ENCODE measurements at places on chromosomes 2 and 18.

GRCh38 chr2:118968961-118969733 is 27.2 kb downstream of the MARCO start:
- no peak for DNase-seq

DNA sequence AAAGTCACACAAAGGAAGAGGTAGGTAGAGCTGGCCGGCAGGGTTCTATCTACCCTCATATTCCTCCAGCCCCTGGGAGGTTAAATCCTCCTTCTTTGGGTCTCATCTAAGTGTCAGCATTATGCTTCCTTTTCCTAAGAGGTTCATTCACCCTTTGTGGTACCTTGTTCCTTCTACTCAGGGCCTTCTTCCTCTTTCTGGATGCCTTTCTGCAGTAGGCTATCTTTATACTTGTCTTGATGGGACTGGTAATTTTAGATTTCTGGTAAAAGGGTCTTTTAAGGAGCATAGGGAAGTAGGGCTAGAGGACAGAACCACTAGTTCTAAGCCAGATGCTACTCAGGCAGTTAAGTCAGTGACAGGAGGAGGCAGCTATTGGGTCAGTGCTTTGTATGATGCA is 13.7 kb upstream of the TNP1 start:
- no peak for DNase-seq

- DNase-seq: no peak
Measured at GRCh38 chr2:68325056-68325455, 5.3 kb upstream of the CNRIP1 start.

GRCh38 chr2:172552547-172553291 is 3.2 kb upstream of the PDK1 start:
- no peak for DNase-seq

DNA sequence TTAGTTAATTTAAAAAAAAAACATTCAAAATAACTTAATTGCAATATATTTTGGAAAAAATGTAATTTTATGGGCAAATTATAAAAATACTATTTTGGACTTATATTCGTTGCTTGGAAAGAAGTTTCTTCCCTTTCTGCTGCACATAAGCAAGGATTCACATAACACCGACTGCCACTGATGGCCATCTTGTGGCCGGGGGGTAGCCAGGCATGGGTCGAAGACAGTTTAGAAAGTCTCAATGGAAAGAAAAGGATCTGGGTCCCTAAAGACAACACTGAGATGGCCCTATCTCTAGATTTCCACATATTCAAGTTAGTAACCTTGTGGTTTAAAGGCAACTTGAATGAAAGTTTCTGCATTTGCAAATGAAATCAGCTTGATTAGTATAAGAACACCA is 318.6 kb downstream of the AKAIN1 start:
- DNase-seq: no peak

DNA sequence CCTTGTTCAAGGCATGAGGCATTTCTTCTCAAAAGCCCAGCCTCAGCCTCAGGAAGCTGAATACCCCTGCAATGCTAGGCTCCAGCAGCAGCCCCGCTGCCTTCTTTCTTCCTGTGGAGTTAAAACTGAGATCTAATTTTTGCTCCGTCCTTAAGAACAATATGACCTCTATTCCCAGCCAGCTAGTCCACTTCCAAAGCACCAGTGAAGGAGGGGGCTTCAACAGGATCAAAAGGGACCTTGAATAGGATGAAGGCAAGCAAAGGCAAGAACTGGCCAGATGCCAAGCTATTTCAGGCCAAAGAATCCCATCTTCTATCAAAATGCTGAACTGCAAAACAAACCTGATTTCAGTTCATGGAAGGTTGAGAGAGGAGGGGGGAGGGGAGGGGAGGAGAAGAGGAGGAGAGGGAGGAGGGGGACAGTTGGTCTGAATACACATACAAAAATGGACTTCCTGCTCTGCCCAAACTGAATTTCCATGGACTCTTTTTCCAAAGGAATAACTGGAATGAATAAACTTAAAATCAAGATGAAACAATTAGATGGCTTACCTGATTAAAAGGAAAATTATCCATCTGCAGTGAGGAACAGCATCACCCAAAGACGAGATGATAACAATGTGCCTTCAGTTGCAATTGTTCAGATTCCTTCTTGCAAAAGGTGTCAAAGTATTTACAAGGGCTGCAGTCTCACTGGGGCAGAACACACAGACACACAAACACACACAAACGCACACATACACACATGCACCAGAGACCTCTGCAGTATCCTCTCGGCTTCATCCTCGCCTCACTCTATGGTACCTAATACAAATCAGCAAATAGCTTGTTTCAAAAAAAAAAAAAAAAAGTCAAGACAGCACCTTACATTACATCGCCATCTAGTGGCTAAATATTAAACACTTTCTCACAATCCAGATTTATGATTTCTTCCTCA is at the start of gene SCN1A:
Gene SCN1A, minus strand, starts transcription at position 804 of the 939 bp plus-strand sequence. CDS start 54,399 bp downstream, outside the sequence.
- no peak for DNase-seq
